ENCODE measurements at places on chromosomes 5 and 9.
A peak's percentile ranks its signal among the peaks of the same experiment; 100 is the strongest.

DNA sequence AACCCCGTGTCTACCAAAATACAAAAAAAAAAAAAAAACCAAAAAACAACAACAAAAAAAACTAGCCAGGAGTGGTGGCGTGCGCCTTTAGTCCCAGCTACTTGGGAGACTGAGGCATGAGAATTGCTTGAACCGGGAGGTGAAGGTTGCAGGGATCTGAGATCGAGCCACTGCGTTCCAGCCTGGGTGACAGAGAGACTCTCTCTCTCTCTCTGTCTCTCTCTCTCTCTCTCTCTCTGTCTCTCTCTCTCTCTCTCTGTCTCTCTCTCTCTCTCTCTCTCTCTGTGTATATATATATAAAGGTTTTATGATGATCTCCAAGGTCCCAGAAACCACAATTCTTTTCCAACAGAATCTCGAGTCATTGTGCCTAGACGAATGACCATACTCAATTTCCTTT is 18.8 kb upstream of the ANKRD33B start:
- DNase-seq: no peak

- no peak for DNase-seq
These were observed 174.7 kb downstream of the CYLC2 start for GRCh38 chr9:103169798-103170197.

DNA sequence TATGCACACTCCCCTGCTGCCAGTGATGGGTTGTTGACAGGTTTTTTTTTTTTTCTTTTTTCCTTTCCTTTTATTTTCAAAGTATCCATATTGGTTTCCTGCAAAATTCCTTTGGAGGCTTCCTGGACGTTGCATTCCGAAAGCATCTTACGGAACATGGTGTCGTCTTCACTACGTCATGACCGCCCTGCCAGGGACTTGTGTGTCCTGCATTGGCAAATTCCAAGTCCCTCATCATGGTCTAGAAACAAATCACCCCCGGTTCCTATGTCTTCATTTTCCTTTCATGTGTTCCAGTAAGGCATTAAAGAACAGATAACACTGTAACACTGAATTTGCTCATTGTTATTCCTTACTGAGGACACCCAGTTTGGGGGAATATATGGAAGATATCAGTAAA is 35.0 kb upstream of the ADAMTSL1 start:
- DNase-seq: no peak

GRCh38 chr5:107135391-107135790 is 535.3 kb downstream of the EFNA5 start:
- no peak for DNase-seq

DNA sequence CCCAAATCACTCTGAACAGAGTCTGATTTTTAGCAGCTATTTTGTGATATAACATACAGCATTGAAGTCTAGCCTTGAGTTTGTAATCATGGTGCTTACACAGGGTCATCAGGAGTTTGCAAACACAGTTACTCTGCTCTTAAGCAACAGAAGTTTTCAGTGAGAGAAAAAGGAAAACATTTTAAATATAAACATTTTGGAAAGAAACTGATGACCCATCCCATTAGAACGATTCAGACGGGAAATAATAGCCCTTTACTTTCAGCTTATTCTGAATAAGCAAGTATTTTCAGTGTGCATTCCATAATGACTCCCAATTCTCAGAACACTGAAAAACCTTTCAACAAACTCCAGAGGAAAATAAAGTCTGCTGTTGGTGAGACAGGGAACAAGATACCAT is 46.7 kb upstream of the TMC1 start:
- DNase-seq: no peak

GRCh38 chr9:124873664-124874063 is 11.7 kb downstream of the ARPC5L start:
- no peak for DNase-seq

- DNase-seq: no peak
These were observed 25.5 kb downstream of the GOLM1 start for GRCh38 chr9:86073839-86074238.

- no peak for DNase-seq
These were observed 12.3 kb downstream of the CCNH start for GRCh38 chr5:87400305-87400899.

GRCh38 chr9:84111726-84112125 is 131.1 kb downstream of the RMI1 start:
- DNase-seq: no peak

- DNase-seq: no peak
These were observed 20.4 kb upstream of the DMAC1 start for GRCh38 chr9:7819984-7820383.

DNA sequence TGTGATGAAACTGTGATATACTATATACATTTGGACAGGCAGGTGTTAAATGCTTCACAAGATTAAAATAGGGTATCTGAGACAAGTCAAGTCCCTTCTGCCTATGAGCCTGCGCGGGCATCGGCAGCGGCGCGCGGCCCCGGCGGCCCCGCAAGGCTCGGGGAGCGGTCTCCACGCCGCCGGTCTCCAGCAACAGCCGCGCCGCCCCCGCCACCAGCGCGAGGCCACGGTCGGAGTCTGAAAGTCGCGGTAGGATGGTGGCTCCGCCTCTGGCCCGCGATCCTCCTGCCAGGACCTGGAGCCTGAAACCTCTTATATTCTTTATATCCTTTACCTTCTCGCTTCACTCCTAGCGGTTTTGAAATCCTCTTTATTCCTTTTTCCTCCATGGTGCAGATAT is 99.4 kb downstream of the INSL6 start:
- no peak for DNase-seq

GRCh38 chr9:121268851-121269641 is 1.1 kb downstream of the GSN start:
- DNase-seq: peak; percentile 72

DNA sequence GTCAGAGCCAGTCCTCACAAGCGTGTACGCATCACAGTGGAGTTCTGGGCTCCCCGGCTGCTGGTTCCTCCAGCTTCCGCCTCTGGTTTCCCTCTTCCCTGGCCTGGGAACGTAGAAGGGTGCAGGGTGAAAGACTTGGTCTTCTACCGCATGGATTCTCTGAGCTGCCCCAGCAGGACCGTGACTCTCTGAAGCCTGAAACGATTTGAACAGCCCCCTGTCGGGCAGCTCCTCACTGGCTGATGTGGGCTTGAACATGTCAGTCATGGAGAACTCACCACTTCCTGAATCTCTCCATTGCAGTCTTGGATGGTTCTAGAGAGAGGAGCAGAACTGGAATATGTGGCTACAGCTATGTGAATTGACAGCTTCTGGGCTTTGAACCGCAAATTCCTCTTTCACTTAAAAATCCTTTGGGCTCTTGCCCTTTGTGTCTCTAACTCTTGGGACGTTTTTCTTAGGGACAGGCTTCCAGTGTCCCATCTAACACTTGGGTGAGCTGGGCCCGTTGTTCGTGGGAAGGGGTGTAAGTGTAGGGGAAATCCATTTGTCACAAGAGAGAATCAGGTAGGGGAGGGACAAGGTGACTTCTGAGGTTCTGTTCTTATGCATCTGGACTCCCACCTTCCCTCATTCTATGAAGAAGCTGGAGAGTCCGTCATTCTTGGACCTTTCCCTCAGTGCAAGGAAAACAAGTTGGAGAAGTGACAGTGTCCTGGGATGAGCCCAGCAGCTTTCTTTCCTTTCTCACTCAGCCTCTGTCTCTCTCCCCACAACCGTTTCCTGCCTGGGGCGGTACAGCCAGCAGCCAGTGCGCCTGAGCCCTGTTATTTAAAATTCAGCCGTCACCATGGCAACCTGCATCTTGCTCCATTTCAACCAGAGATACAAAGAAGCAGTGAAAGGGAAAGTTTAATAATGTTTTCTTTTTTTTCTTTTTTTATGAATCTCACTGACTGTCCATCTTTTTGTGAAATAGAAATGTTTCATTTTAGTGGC is 84.7 kb downstream of the PTTG1 start:
- DNase-seq: peak; percentile 46

- no peak for DNase-seq
These were observed 15.5 kb upstream of the MGAT1 start for GRCh38 chr5:180817893-180818674.

- DNase-seq: no peak
These were observed 86.7 kb downstream of the GPR21 start for GRCh38 chr9:123120131-123120530.

DNA sequence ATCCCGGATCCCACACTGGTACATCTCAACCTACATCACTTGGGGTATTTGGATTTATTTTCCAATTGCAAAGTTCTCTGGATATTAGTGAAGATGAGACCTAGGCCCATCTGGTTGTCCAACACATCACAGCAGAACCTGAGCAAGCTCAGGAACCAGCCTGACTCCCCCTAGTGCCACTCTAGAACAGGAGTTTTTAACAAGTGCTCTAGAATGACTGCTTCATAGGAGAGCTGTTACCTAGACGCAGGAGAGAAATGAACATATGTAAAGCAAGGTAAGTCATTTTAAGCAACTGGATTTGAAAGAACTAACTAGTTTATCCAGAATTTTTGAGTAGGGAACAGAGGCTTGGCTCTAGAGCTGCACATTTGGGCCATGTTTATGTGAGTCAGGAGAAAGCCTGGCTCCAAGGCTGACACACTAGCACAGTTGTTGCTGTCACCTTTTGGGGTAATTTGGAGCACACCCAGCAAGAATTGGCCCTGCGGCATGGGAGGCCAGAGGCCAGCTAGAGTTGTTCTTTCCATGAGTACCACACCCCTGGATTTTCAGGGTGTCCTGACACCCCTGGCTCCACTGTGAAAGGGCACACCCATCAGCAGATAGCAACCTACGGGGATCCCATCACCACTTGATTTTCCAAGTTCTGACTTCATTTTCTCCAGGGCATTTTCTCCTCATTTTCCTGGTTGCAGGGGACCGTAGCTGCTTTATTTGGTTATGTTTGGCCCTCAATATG is 110.9 kb upstream of the LPAR1 start:
- DNase-seq: no peak

DNA sequence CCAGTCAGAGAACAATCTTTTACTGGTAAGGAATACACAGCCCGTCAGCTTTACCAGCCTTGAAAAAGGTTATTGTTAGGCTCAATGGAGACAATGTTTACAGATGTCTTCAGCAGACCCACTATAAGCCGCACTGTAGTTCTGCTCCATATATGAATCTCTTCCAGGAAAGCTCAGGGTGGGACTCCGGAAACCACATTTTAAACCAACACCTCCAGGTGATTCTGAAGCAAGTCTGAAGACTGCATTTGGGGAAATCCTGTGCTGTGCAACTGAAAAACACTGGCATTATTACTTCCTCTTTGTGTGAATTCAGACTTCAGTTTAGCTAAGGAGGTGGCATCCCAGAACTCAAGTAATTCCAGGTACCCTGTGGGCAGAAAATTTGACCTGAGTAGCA is 3.5 kb downstream of the GZMK start:
- DNase-seq: no peak

GRCh38 chr9:33719581-33720374 is 75.6 kb upstream of the PRSS3 start:
- no peak for DNase-seq

GRCh38 chr5:56457887-56458812 is 225.0 kb upstream of the ANKRD55 start:
- no peak for DNase-seq

- DNase-seq: no peak
These were observed 57.7 kb downstream of the FGF18 start for GRCh38 chr5:171477101-171477500.

- DNase-seq: no peak
These were observed 383.4 kb downstream of the ENC1 start for GRCh38 chr5:74257060-74257527.

- no peak for DNase-seq
These were observed 1.9 kb downstream of the HSD17B4 start for GRCh38 chr5:119454171-119454570.

- no peak for DNase-seq
These were observed 39.1 kb upstream of the ANKRD31 start for GRCh38 chr5:75275756-75276155.

GRCh38 chr5:1037123-1037670 is 28.6 kb downstream of the NKD2 start:
- no peak for DNase-seq

Data from transverse colon (tissue), 4 donors.